ENCODE measurements at places on chromosomes 16 and 17.

DNA sequence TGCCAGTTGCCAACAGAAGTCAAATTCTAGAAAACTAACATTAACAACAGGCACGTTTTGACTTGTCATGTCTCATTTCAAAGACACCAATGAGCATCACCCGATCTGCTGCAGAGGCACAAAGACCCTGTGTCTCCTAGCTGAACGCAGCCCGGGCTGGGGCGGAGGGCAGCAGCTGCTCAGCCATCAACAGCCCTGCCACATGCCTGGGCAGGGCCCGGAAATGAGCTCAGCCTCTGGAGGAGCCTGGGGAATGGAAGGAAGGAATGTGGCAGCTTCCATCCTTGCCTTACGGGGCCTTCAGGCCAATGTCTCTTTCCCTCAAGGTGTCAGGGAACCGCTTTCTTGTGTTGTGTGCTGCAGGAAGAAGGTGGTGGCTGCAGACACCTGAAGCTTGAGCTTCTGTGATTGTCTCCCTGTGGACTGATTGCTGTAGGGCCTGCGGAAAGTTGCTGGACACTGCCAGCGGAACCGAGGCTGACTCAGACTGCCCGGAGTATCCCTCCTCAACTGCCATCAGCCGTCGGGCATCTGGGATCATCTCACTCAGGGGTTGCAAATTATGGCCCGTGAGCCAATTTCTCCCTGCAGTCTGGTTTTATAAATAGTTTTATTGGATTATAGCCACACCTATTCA is 7.3 kb downstream of the CDH13 start:
- peak; percentile 6 for DNase-seq

DNA sequence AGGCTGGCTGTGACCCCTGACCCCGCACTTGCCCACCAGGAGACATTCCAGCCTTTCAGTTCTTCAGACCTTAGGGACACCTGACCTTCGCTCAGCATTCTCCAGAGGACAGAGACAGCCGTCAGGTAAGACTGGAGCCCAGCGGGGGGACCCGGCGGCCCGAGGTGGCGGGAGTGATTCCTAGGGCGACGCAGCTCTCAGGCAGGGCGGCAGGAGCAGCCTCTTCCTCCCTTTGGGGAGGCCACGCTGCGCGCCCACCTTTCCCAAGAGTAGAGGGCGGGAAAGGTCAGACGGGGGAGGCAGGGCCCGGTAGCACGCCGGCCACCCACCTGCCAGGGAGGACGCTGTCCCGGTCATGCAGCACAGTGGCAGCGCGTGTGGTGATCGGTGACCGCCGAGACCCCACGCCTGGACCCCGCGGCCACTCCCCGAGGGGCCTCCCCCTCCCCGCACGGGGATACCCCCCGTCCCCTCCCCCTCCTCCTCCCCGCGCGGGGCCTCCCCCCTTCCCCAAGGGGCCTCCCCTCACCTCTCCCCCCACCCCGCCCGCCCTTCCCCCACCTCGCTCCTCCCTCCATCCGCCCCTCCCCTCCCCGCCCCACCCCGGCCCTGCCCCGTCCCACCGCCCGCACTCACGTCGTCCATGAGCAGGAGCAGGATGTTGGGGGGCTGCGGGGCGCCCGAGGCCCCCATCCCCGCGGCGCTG is 472 bp downstream of the GALNS start:
- DNase-seq, result no peak

DNA sequence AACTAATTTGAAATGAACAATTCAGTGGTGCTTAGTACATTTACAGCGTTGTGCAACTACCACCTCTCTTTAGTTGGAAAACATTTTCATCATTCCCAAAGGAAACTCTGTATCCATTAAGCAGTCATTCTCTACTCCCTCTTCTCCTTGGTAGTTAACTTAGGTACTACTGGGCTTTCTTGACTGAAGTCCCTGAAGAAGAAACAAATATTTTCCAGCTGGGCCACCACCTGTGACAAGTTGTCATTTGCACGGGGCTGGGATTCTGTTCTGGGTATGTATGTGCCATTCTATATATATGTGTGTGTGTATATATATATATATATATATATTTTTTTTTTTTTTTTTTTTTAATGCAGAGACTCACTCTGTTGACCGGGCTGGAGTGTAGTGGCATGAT is 15.4 kb upstream of the RMI2 start:
- DNase-seq, result no peak

DNA sequence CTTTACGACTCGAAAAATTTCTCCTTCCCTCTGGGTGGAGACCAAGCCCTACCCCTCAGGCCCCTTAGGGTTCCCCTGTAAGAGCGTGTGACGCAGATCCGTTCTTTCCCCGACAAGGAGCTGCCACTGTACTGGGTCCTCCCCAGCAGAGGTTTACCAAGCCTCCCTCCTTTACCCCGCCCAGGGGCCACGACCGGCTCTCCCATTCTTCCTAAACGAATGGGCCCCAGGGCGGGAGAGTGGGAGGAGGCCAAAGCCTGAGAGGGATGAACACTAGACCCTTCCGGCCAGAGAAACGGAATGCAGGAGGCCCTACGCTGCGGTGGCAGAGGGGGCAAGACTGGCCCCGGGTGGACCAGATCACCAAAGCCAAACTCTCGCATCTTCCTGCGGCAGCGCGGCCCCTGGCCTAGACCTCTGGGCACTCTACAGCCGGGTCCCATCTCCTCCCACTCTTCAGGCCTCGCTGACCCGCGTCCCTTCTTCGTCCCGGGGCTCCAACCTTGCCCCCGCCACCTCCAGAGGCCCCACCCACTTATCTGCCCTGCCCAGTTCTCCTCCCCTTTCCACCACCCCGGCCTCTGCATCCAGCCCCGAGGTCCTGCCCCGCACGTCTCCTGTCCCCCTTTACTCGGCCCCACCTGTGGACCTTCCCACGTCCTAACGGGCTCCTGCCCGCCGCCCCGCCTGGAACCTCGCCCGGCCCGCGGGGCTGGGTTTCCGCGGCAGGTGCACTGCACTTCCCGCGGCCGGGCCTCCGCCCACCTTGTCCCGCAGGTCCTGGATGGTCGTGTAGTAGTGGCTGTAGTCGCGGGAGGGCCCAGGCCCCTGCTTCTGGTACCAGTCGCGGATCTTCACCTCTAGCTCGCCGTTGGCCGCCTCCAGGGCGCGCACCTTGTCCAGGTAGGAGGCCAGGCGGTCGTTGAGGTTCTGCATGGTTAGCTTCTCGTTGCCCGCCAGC is 765 bp downstream of the KRT19 start:
- peak; percentile 60 for DNase-seq

DNA sequence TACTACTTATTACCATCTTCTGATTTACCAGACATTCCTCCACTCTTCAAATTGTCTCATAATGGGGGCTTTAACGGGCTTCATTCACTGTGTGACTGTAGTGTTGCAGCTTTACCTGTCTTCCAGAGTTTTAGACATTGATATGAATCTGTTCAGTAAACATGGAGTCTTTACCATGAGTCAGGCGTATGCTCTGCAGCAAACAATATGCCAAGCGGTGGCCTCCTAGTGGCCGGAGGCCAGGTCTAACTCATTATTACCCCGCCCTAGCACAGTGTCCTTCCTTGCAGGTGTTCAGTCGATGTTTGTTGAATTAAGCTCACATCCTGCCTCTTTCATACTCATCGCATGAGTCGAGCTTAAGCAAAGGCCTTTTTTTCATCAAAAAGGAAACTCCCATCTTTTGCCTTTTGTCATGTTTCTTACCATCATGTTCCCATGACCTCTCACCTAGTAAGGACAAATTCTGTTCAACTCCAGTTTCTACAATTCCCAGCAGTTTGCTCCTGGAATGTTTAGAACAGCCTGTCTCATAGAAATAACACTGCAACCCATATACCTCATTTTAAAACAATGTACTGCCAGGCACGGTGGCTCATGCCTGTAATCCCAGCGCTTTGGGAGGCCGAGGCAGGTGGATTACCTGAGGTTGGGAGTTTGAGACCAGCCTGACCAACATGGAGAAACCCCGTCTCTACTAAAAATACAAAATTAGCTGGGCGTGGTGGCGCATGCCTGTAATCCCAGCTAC is 39.4 kb downstream of the TUBD1 start:
- peak; percentile 61 for DNase-seq

GRCh38 chr17:44921122-44921882 is 6.0 kb upstream of the GFAP start:
- no peak for DNase-seq

GRCh38 chr16:89801800-89802199 is 14.6 kb downstream of the FANCA start:
- DNase-seq, result no peak

GRCh38 chr16:72815348-72816318 is 232.3 kb downstream of the ZFHX3 start:
- DNase-seq, result no peak

DNA sequence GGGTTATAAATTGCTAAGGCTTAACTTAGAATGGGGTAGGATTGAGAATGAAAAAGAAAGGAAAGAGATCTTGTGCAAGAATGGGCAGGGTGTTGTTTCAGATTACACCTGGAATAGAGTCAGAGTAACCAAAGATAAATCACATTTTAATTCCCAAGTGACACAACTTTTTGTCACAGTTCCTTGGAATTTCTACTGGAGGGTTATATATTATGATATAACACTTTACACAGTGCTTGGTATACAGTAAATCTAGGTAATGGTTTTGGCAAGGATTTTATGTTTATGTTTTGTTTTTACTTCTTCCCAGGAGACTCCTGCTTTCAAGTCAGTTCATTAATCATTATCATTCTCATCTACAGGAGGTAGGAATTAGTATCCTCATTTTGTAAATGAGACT is 115.7 kb upstream of the KCNJ16 start:
- no peak for DNase-seq

DNA sequence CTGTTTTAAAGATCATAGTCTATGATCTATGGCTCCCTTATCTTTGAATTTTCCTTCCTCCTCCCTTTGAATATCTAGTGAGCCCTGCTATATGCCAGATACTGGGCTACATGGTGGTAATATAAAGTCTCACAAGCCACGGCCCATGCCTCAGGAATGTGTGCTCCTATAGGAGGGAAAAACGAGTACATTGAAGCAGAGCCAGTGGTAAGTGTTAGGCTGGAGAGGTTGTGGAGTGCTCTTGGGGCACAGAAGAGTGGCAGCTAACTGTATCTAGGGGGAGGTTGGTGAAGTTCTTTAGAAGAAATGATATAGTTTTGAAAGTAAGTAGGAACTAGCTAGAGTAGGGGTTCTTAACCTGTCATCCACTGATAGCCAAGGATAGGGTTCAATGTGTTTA is 105.8 kb upstream of the PMFBP1 start:
- DNase-seq, result no peak

GRCh38 chr17:78903101-78903779 is at the start of gene CEP295NL:
TSS of gene CEP295NL (minus strand) at chr17:78903201. CDS start at chr17:78901828, 1,373 bp downstream.
- no peak for DNase-seq

DNA sequence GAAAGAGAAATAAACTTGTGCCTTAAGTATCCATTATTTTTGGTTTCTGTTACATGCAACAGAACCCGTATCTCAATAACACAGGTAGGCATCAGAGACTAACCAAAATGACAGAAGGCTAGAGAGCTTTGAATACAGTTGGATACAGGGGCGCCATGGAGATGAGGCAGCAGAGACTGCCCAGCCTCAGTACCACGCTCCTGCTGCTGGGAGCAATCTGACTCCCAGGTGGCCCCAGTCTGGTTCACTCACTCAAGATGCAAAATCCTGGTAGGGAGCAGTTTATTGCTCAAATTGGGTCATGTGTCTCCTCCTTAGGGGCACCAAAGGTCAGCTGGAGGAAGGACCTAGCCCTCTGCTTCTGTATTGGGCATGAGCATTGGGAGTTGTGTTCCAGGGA is 218.9 kb downstream of the USP22 start:
- DNase-seq, result no peak

- no peak for DNase-seq
These were observed 418.9 kb upstream of the MAF start for GRCh38 chr16:80019395-80019794.

DNA sequence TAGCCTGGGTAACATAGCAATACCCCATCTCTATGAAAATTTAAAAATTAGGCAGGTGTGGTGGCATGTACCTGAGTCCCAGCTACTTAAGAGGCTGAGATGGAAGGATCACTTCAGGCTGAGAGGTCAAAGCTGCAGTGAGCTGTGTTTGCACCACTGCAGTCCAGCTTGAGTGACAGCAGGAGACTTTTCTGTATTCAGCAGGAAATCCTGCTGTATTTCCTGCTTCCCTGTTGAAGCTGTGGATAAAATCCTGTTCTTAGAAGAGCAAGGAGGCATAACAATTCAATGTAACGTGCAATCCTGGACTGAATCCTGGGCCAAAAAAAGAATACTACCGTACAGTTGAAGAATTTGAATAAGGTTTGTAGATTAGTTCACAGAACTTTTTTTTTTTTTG is 62.2 kb downstream of the FBXL20 start:
- no peak for DNase-seq

DNA sequence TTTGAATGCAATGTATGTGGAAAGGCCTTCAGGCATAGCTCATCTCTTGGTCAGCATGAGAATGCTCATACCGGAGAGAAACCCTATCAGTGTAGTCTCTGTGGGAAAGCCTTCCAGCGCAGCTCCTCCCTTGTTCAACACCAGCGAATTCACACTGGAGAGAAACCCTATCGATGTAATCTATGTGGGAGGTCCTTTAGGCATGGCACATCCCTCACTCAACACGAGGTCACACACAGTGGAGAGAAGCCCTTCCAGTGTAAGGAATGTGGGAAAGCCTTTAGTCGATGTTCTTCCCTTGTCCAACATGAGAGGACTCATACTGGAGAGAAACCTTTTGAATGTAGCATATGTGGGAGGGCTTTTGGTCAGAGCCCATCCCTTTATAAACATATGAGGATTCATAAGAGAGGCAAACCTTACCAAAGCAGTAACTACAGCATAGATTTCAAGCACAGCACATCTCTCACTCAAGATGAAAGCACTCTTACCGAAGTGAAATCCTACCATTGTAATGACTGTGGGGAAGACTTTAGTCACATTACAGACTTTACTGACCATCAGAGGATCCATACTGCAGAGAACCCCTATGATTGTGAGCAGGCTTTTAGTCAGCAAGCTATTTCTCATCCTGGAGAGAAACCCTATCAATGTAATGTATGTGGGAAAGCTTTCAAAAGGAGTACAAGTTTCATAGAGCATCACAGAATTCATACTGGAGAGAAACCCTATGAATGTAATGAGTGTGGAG is 24.7 kb downstream of the ZFP90 start:
- no peak for DNase-seq

GRCh38 chr16:6593799-6594198 is 738.8 kb upstream of the RBFOX1 start:
- no peak for DNase-seq

GRCh38 chr17:17300624-17301568 is 2.3 kb upstream of the NT5M start:
- no peak for DNase-seq

GRCh38 chr16:84985079-84986065 is 26.0 kb downstream of the ZDHHC7 start:
- DNase-seq, result no peak

GRCh38 chr17:40538019-40538935 is 27.0 kb downstream of the CCR7 start:
- DNase-seq, result no peak

GRCh38 chr17:21239680-21240368 is 13.4 kb downstream of the NATD1 start:
- no peak for DNase-seq

- no peak for DNase-seq
These were observed 75.8 kb upstream of the CBX4 start for GRCh38 chr17:79914813-79915740.

Measured in NCI-H748 treated with DMSO at 0.1 percent for 48 hours (cell line).